ENCODE measurements at places on chromosomes 3 and 15.

DNA sequence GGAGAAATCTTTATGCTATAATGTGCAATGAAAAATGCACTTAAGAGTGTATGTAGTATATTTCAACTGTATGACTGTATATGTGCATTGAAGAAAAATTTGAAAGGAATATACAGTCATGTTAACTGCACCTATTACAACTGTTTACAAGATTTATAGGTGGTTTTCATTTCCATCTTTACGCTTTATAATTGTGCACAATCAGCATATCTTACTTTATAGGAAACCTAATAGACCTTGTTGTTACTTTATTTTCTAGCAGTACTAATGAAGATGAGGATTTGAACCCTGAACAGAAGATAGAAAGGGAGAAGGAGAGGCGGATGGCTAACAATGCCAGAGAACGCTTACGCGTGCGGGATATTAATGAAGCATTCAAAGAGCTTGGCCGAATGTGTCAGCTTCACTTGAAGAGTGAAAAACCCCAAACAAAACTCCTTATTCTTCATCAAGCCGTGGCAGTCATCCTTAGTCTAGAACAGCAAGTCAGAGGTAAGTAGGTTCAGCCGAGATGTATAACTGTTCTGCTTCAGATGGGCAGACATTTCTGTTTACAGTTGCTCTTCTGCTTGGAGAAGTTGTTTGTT is 103.4 kb upstream of the CGNL1 start:
- ATAC-seq, result no peak

- no peak for ATAC-seq
Measured at GRCh38 chr3:152671446-152672319, 163.2 kb upstream of the P2RY1 start.

DNA sequence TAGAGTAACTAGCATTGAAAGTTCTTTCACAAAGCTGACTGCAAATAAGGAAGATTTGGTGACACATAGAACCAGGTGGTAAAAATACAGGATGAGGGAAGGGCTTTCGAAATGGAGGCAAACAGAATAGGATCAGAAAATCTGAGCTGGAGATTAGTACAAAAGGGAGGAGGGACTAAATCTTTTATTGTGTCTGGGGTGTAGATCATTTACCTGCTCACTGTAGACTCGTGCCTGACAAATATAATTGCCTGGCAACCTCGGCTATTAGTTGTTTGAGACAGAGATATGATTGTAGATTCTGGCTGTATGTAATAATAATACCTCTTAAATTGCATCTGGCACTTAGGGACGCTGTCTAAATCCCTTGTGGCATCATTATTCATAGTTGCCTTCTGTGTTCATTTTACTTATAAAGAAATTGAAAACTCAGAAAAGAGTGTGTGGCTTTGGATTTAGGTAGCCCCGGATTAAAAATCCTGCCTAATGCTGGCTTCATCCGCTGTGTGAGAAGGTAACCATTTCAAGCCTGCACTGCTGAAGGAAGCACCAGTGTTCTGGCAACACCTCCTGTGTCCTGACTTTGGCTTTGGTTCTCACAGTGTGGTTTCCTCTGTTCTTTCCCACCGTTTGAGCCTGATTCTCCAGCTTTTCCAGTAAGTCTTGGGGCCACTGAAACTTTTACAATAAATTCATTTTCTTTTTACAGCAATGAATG is 25.0 kb upstream of the GPR160 start:
- ATAC-seq, result no peak

DNA sequence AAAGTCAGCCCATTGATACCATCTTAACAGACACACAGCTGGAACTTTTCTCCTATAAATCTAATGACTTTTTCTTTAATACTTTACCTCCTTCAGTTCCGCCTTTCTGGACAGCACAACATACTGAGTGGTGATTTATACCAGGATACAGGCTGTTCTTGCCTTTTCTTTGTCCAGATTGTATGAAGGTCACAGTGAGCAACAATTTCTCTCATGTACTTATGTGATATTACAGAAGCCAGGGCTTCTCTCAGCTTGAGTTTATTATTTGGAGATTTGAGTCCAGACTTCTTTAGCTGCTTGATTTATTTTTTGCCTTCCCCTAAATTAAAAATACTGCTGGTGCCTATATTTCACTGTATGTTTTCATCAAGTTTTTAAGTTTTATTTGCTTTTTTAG is 976.0 kb downstream of the ROBO2 start:
- ATAC-seq, result no peak

- ATAC-seq, result no peak
Measured at GRCh38 chr3:33911525-33912322, 113.3 kb downstream of the PDCD6IP start.

DNA sequence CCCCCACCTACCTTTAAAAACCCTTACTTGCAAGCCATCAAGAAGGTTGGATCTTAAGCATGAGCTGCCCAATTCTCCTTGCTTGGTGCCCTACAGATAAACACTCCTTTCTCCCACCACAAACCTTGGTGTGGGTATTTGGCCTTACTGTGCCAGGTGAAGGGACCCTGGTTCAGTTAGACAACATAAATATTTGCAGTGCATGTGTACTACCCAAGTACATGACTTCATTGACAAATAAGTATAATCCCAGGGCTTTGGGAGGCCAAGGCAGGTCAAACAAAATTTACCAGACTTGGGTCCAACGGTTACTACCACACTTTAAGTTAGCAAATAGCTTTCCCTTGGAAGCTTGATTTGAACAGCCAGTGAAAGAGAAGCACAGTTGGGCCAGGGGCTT is 9.3 kb upstream of the CNOT10 start:
- ATAC-seq, result no peak

DNA sequence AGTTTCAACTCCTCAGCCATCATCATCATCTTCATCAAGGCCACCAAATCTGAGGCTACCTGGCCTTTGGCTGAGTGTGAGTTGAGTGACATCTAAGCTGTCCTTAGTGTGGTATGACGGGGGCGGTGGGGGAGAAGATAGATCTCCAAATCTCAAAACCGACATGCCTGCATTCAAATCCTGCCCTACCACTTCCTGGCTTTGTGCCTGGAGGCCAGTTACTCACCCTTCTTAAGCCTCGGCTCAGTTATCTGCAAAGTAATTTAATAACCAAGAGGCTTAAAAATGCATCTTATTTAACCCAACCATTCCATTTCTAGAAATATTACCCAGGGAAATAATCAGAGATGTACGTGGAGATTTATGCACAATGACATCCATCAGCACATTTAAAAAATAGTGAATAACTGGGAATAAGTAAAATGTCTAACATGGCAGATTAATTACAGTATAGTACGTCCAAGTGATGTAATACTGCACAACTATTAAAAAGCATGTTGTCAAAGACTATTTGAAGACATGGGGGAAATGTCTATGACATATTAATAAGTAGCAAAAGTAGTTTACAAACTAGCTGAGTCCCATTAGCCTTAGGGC is 167.4 kb downstream of the NTRK3 start:
- ATAC-seq, result no peak

- no peak for ATAC-seq
Measured at GRCh38 chr3:71509066-71509465, 74.5 kb downstream of the FOXP1 start.

- ATAC-seq, result peak; percentile 43
Measured at GRCh38 chr3:138051947-138052802, 42.2 kb downstream of the CLDN18 start.

DNA sequence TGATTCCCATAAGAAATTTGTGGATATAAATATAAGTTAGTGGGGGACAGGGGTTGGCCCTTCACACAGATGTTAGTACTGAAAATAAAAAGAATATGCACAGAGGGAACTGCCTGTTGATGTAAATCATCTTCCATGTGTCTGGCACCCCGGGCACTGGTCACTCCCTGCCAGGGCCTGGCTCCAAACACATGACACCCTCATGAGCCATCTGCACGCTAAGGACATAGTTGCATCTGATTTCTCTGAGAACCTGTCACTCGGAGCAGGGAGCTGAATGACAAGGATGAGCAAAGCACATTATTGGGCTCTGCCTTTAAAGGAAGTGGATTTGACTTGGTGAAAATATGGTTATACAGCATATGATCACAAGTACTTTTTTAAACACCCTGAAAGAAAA is 66.2 kb upstream of the TSC22D2 start:
- ATAC-seq, result peak; percentile 62

GRCh38 chr3:177516158-177517011 is 319.1 kb upstream of the TBL1XR1 start:
- ATAC-seq, result no peak

DNA sequence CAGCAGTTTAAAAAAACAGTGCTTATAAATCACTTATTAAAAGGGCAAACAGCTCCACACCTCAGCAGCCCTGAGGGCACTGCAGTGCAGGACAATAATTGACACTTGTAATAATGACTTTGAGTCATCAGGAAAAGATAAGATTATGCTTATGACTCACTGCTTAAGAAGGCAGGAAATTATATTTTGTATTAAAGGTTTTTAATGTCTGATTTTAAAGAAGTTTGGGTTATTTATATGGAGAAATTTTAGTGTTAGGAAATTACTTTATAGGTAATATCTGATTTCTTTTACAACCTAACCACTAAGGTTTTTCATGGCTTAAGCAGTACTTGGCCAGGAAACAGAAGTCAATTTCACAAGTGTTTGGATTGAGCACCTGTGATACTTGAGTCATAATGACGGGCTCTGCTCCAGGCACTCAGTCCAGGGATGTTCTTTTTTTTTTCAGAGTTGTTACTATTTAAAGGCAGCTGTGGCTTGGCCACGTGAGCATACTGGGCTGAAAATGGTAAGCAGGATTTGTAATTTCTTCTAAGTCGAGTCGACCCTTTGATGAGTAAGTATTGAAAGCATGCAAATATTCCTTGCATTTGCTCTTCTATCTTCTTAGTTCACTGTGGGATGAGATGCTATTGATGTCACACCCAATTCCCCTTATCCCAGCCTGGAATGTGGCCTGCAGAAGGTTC is 21.6 kb upstream of the SLC6A20 start:
- ATAC-seq, result peak; percentile 94

- ATAC-seq, result no peak
Measured at GRCh38 chr15:46786590-46787285, 930.6 kb upstream of the SEMA6D start.

DNA sequence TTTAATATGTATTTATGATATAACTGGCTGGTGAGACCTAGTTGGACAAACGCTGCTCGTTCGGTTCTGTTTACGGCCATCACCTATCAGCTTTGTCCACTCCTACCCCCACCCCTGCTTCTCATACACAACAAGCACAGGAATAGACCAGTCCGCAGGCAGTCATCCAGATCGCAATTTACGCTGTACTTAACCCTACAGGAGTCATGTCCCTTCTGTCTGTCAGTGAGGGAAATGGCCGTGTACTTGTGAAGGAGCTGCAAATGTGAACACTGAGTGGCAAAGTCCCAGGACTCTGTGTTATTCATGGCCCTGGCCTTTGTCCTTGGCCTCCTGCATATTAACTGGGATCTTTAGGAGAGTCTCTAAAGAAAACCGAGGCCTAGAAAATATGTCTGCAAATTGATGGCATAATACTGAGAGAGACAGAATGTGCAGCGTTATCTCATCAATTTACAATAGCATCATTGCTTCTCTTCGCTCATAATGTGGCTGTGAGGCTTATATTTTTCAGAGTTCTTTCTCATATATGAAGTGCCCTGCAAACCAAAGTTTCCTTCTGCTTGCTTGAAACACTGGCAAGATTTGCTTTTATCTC is 7.2 kb upstream of the ABHD10 start:
- no peak for ATAC-seq

DNA sequence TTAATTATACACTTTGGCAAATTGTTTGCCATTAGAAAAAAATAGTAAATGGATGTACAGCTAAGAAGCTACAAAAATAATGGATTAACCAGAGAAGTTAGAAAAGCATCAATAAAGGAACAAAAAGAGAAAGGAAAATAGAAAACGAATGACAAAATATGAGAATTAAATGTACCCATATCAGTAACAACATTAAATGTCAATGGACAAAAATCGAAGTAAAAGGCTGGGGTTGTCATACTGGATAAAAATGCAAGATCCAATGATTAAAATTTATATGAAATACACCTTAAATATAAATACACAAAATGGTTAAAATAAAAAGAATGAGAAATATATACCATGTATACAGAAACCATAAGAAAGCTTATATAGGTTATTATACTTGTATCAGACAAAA is 470.6 kb downstream of the OCA2 start:
- no peak for ATAC-seq

GRCh38 chr3:197335428-197336132 is 37.2 kb upstream of the DLG1 start:
- no peak for ATAC-seq

- peak; percentile 25 for ATAC-seq
Measured at GRCh38 chr3:12462159-12462947, 21.9 kb upstream of the TSEN2 start.

- no peak for ATAC-seq
Measured at GRCh38 chr3:122325769-122326168, 721 bp downstream of the CSTA start.

GRCh38 chr15:61064651-61065050 is 164.5 kb downstream of the RORA start:
- ATAC-seq, result no peak

DNA sequence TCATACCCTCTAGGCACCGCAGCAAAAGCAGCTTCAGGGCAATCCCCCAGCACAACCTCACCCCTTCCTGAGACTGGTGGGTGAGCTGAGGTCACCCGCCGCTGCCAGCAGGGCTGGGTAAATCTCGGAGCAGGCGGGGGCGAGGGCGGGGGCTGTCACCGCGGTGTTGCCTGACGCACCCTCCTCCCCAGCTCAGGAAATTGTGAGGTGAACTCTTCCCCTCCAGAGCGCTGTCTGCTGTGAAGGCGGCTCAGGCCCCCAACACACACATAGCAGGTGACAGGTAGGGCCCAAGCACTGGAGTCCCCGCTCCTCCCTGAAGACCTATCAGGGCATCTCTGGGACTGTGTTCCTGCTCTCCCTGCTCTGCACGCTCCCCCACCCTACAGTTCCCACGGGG is 30.2 kb upstream of the FURIN start:
- ATAC-seq, result peak; percentile 3

DNA sequence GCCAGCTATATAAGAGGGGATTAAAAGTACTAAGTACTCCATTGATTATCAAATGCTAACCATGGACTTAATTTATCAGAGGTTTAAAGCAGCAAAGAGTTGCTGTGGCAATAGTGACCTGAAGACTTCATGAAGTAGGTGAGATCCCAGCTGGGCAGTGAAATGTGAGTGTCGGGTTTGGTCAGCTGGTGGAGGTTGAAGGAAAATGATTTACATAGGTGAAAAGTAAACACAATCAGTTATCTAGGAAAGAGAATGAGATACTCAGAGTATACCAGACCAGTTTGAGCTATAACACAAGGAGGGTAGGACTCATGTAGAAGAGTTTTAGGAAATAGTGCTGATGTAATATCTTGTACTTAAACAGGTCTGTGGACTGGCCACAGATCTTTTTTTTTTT is 16.5 kb upstream of the FBXO22 start:
- ATAC-seq, result no peak

DNA sequence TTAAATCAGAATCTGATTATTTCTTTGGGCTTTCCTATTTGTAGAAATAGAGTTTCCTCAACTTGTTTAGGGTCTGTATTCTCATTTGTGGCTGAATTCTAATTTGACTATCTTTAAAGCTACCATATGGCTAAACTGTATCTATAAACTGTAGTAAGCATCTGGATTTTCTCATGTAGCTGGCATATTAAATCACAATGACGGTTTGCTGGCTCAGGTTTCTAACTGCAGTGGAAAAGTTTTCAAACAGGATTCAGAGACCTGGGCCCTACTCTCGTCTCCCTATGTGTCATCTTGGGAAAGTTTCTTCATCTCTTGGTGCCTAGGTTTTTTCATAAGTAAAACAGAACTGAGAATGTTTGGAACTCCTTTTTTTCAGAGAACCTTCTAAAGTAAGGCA is 68.3 kb downstream of the GALK2 start:
- ATAC-seq, result no peak

GRCh38 chr3:108588601-108589000 is 637 bp downstream of the CIP2A start:
- no peak for ATAC-seq

GRCh38 chr3:135014566-135014965 is 219.5 kb downstream of the EPHB1 start:
- ATAC-seq, result no peak
